AG20443 (cell line): ENCODE measurements at places on chromosomes 4 and X.

- no peak for DNase-seq
Measured at GRCh38 chr4:61335241-61335763, 135.2 kb downstream of the ADGRL3 start.

- no peak for DNase-seq
Measured at GRCh38 chrX:56462389-56462788, 101.0 kb upstream of the UBQLN2 start.

- DNase-seq, result no peak
Measured at GRCh38 chrX:141975839-141976238, 72.1 kb downstream of the MAGEC1 start.

DNA sequence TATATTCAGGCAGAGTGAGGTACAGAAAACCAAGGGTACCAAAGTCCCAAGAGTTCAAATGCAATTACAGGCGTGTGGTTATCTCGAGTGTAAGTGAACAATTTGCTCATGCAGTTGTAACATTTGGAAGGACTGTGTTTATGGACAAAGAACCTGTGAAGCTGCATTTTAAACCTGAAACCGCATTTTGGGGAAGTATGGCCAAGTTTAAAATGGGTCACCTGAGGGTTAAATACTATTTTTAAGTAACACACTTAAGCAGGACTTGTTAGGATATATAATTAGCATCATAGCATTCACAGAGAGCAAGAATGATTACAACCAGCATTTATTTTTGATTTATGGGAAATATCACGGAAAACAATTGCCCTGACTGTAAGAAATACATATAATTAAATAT, 79.1 kb upstream of the LCORL start:
- DNase-seq, result no peak

DNA sequence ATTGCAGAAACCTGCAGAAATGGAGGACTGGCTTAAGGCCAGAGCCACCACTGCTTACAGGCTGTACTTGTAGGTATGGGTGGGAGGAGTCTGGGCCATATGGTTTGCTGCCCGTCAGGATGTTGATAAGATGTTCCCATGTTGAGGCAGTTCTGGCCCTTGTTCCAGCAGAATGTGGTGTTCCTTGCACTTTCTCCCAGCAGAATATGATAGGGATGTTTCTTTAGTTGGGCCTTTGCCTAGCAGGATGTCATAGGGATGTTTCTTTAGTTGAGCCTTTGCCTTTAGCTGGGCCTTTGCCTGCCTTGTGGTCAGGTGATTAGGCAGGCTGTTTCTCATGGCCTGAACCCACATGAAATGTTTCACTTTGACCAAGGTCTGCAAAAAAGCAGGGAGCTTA, 139.1 kb upstream of the PAQR3 start:
- no peak for DNase-seq

- DNase-seq, result no peak
Measured at GRCh38 chr4:68291256-68291655, 45.8 kb upstream of the TMPRSS11B start.
